Spleen (tissue), 13 donors: ENCODE measurements at places on chromosomes 11 and 22. TPM values are rescaled to one million over a fixed set of nuclear protein-coding genes. Genes with fewer than 3 reads are reported as not detected.

- no peak for DNase-seq
- H3K27ac ChIP-seq = no peak overlapping the region
- no peak overlapping the region for H3K4me3 ChIP-seq
Measured at GRCh38 chr22:33917744-33918406, 2.4 kb downstream of the LARGE1 start.

The SCN2B gene
- total RNA-seq = not detected

- H3K27ac ChIP-seq = no peak overlapping the region
- peaks cover 28% of the 10 kb centered on the region for H3K4me1 ChIP-seq
- no peaks in the 10 kb centered on the region for H3K36me3 ChIP-seq
- DNase-seq = no peak
- H3K4me3 ChIP-seq = peak overlapping the region; percentile 89
Measured at GRCh38 chr11:76379807-76380158, 1.1 kb downstream of the THAP12 start.

The OR8D4 gene
- total RNA-seq = not detected

The OR6X1 gene
- not detected for total RNA-seq

The FBXO3 gene
- 26.5 TPM for total RNA-seq

GRCh38 chr22:44266796-44267760 is 45.7 kb downstream of the SHISAL1 start:
- no peaks in the 10 kb centered on the region for H3K36me3 ChIP-seq
- H3K27me3 ChIP-seq = peaks cover 10% of the 10 kb centered on the region
- H3K4me3 ChIP-seq = no peak overlapping the region
- H3K27ac ChIP-seq = no peak overlapping the region
- peak; percentile 59 for DNase-seq
- no peaks in the 10 kb centered on the region for H3K4me1 ChIP-seq

The HPS5 gene
- 30.9 TPM for total RNA-seq

DNA sequence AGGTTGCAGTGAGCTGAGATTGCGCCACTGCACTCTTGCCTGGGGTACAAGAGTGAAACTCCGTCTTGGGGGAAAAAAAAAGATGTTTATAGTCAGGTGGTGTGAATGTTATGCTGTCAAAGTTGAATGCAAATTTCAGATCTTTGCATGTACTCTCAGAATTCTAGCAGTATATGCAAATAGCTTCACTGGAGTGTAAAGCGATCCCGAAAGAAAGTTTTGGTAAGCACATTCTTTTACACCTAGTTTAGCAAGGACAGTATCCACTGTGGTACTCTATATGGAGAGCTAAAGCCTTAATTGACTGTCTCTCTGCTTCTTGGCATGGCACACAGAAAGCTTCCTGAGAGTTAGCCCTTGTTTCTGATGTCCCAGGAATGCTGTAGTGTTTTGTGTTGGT is 4.0 kb downstream of the JAM3 start:
- no peak for DNase-seq
- no peaks in the 10 kb centered on the region for H3K36me3 ChIP-seq
- H3K4me3 ChIP-seq = no peak overlapping the region

The SLC15A3 gene
- total RNA-seq = 90.1 TPM

DNA sequence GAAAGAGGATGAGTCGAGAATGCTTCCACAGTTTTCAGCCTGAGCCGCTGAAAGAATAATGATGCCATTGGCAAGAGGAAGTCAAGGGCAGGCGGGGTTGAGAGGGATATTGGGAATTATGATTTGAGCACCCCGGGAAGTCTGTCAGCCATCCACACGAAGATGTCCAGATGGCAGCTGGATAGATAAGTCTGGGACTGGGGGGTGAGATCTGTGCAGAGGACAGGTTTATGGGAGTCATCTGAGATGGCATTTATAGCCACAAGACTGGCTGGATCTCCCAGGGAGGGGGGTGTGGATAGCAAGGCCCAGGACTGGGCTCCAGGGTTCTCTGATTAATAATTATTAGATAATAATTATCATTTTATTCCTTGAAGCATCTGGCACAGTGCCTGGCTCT is 5.1 kb upstream of the STIP1 start:
- peaks cover 39% of the 10 kb centered on the region for H3K4me1 ChIP-seq
- no peak overlapping the region for H3K4me3 ChIP-seq
- H3K27ac ChIP-seq = peak overlapping the region; percentile 68
- DNase-seq = no peak

GRCh38 chr22:21570398-21570797 is 2.9 kb downstream of the UBE2L3 start:
- peaks cover 78% of the 10 kb centered on the region for H3K4me1 ChIP-seq
- H3K4me3 ChIP-seq = no peak overlapping the region
- H3K27me3 ChIP-seq = no peaks in the 10 kb centered on the region
- H3K27ac ChIP-seq = peak overlapping the region; percentile 93
- no peak for DNase-seq
- H3K36me3 ChIP-seq = no peaks in the 10 kb centered on the region

The RTN4RL2 gene
- total RNA-seq = 0.37 TPM

The GALNT18 gene
- total RNA-seq = 3.5 TPM

DNA sequence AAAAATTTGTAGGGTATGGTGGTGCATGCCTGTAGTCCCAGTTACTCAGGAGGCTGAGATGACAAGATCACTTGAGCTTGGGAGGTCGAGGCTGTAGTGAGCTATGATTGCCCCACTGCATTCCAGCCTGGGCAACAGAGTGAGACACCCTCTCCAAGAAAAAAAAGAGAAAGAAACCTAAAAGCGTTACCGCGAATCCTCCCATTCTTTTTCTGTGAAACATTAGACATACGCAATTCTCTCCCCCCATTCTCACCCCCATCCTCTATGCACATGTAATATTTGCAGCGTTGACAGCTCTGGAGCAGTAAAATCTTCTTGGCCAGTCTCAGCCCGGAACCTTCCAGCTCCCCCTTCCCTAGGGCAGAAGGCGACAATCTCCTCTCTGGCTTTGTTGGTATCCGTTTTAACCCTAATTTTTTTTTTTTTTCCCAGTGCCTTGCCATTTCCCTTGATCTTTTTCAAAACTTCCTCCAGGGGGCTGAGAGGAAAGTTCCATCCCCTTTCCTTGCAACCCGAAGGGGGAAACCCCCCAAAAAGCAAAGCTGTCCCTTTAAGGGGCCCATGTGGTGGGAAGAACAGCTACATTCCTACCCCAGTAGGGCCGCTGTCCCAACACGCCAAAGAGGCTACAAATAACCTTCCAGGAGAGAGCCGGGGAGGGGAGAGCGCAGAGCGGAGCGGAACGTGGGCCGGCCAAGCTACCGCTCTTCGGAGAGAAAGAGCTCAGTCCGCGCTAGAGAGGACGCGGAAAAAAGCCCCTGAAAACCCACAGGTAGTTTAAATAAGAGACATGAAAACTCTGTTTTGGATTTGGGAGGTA is 1.9 kb downstream of the LRP4 start:
- peaks cover 51% of the 10 kb centered on the region for H3K4me1 ChIP-seq
- DNase-seq = no peak
- H3K27me3 ChIP-seq = peaks cover 78% of the 10 kb centered on the region
- H3K4me3 ChIP-seq = peak overlapping the region; percentile 62
- H3K27ac ChIP-seq = peak overlapping the region; percentile 51
- no peaks in the 10 kb centered on the region for H3K36me3 ChIP-seq

DNA sequence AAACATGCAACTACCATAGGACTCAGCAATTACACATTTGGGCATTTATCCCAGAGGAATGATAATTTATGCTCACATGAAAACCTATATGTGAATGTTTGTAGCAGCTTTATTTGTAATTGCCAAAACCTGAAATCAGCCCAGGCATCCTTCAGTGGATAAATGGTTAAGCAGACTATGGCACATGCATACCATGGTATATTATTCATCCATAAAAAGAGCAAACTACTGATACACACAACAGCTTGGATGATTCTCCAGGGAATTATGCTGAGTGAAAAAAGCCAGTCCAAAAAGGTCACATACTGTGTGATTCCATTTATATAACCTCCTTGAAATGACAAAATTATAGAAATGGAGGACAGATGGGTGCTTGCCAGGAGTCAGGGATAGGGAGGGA is 86.7 kb downstream of the ALX4 start:
- no peaks in the 10 kb centered on the region for H3K27me3 ChIP-seq
- H3K4me3 ChIP-seq = no peak overlapping the region
- no peak for DNase-seq
- H3K4me1 ChIP-seq = peaks cover 3% of the 10 kb centered on the region
- no peaks in the 10 kb centered on the region for H3K36me3 ChIP-seq

The NFAM1 gene
- total RNA-seq = 39.0 TPM
